ENCODE measurements at places on chromosomes 5 and 9.

DNA sequence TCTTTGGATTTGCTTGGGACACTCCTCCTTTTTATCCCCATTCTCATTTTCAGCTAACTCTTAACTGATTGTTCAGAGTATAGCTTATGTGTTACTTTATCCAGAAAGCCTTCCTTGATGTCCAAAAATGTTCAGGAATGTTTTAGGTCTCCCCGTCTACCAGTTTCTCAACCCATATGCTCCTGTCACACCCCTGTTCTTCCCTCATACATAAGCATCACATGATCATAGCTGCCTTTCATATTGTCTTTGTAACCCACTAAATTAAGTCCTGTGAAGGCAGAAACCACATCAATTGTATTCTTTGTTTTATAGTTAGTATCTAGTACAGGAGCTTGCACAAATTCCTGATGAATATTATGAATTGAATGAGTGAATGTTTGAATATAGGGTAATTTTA is 321.9 kb upstream of the ACTBL2 start:
- no peak for DNase-seq

DNA sequence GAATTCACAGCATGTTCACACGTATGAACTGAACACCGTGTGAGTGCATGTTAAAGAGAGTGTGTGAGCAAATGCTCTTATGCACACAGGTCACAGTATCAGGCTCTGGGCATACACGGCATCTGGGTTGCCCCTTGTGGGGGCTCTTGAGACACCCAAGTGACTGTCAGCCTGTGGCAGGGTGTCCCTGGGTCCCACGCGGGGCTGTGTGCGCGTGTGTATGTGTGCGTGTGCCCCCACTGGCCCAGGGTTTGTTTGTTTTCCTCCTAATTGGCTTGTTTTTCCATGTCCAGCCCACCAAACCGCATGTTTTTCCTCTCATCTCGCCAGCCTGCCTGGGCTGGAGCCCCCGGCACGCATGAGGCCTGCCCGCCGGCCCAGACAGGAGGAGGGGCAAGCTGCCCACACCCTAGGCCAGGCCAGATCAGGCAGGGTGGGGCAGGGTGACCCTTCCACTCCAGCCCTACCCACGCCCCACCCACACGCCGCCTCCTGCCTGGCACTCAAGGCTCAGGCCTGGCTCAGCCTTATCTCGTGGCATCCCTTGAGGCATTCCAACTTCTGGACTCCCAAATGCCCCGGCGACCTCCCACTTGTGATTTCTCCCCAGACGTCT is 28.8 kb downstream of the CNTFR start:
- no peak for DNase-seq

- DNase-seq = peak; percentile 9
Measured at GRCh38 chr5:80092486-80093107, 57.4 kb downstream of the THBS4 start.

- DNase-seq = no peak
Measured at GRCh38 chr5:76920491-76920890, 32.4 kb upstream of the CRHBP start.

DNA sequence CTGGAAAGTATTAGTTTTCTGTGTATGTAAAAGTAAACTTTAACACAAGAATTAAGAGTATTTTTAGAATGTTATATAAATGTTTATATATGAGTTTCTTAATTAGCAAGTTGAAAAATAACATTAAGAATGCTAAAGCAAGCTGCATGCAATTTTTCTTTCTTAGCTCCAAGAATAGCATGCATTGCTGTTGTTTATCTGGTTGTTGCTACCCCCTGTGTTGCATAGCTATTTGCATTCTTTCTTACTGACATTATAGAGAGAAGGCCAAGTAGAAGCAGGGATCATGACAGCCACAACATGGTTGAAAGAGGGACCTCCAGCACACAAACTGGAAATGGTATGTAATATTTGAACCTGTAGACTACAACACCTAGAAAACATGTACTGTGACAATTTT is 94.8 kb downstream of the ERCC6L2 start:
- no peak for DNase-seq

DNA sequence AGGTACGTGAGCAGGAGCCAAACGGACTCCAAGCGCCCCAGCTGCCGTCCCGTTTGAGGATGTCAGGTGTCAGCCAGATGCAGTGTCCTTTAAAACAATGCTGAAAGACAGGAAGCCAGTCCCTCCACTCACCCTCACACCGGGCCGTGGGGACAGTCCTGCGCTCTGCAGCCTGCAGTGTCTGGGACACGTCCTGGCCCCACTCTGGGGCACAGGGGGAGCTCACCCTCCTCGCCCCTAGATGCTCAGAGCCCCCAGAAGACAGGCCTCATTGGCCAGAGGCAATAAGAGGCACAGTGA is 79.7 kb downstream of the ZNF354C start:
- no peak for DNase-seq

DNA sequence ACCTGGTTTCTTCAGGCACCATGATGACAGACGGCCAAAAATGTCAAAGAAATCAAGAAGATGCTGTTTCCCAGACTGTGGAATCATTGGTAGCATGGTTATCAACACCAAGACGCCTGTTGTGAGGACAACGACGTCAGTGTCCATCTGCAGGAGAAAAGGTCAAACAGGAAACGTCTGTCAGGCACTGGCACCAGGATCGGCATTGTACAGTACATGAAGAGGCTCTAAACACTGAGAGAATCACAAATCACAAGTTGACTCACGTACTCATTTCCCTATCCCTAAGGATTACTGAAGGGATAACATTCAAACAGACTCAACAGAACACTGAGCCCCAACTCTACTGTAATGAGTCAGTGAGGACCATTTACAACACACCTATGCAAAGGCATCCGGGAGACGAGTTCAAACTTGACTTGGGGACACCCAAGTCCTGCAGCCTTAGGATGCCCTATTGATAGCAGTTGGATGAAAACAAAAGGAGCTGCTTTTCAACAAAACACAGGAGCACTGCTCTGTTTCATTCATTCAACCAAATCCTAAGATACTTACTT is 21.0 kb downstream of the TSC1 start:
- DNase-seq = no peak

GRCh38 chr9:121368745-121369144 is 1.3 kb downstream of the STOM start:
- DNase-seq = peak; percentile 54

DNA sequence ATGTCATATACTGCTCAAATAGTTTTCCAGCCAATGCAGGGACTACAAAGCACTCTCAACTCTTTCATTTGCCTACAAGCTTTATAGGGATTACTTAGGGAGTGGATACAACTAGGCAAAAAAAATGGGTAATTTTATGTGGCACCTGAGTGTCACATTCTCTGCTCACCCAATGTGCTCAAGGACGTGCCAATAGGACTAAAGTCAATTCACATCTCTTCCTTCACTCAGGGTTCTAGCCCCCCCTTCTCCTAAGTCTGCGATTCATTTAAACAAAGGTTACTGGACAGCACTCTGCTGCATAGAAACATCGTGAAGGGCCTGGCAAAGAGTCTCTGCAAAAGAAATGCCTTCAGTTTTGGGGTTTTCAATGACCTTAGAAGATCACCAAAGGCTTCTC is 142.3 kb downstream of the TSSK1B start:
- DNase-seq = no peak

DNA sequence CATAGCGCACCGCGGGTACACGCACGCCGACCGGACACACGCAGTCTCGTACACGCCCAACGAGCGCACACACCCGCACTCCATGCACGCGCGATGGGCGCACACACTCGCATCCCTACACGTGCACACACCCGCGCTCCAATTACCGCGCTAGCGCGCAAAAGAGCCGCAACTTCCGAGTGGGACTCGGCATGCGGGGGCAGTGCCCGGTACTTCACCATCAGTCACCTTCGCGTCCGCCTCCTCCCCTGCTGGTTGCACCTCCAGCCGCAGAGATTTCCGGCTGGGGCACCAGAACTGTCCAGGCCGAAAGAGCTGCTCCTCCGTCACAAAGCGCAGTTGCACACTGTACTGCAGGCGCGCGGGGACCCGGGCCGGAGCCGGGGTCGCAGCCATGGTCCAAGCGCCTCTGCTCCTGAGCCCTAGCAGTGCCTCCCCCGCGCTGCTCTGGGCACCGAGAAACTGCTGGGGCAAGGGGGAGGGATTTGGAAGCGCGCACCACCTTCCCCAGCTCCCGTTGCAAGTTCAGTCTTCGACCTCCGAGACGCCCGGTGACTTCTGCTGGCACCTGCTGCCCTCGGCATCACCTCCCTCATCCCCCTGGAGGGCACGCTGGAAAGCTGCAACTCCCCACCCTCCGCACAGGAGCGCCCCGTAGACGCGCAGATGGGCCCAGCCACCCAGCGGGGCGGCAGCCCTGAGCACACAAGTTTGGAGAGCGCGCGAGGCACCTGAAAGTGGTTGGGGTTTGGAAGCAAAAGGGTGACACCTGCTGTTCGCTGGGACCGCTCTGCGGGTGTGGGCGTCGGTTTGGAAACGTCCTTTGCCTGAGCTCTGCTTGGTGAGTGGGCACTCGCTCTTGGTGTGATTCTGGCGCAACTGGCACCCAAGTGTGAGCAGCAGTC is 337.4 kb upstream of the PUM3 start:
- DNase-seq = peak; percentile 5

GRCh38 chr9:14096258-14096922 is 217.6 kb downstream of the NFIB start:
- no peak for DNase-seq

DNA sequence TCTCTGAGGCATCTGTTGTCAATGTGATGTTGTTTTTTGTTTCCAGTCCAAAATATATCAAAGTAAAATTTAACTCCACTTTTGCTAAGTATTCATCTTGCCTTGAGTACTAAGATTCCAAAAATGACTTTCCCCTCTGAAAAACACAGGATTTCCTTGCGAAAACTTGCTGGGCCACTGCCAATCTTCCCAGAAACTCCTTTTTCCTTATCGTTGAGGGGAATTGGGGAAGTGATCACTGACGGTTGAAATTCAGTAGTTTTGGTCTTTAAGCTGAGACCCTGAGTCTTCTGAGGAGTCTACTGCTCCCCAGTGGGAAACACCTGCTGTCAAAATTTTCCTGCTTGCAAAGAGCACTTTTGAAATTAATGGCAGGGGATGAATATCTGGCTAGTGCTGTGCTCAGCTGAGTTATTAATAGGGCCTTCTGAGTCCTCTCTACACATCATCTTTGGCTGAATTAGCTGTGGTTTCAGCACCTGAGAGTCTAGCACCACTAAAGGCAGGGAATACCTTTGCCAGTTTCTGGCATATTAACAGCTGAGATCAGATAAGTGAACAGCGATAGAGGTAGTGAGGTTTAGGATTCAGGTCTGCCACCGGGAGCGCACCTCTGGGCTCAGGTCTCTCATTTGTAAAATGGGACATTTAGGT is 18.0 kb downstream of the TLR4 start:
- DNase-seq = no peak

GRCh38 chr9:110340306-110340705 is 2.6 kb upstream of the TXNDC8 start:
- DNase-seq = no peak

DNA sequence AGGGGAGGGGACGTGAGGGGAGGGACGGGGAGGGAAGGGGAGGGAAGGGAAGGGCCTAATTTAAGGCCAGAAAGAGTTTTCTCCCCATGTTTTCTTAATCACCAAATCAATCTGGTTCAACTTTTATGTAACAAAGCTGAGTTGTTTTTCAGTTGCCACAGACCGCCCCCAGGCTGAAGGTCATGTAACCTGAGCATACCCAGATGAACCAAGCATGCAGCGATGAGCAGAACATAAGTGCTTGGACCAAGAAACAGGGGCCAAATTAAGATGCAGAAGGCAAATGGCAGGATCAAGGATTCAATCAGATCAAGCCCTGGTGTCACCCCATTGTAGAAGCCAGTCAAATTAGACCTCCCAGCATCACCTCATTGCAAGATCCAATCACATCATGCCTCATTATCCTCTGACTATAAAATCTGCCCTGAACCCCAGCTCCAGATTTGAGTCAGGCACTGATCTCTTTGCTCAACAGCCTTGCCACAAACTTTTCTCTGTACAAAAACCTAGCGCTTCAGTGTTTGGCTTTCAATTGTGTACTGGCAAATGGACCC is 113.5 kb upstream of the TNPO1 start:
- DNase-seq = no peak

DNA sequence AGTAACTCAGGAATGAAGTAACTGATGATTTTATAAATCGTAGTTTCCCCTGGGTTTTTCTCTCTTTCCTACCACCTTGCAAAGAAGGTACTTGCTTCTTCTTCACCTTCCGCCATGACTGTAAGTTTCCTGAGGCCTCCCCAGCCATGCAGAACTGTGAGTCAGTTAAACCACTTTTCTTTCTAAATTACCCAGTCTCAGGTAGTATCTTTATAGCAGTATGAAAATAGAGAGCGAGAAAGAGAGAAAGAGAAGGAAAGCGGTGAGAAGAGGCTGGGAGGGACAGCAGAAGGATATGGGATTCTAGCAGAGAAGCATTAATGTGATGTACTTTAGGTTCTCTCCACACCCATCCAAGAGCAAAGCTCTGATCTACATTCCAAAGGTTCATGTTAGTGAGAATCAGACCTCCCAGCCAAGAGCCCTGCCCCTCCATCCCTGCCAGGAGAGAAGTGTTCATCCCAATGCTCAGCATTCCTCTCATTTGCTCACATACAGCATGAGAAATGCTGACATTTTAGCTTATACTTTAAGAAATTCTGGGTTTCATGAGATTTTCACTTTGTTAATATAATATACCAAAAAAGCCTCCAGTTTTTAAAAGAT is 185.0 kb upstream of the PTGER4 start:
- no peak for DNase-seq

GRCh38 chr9:124286292-124286931 is 28.7 kb downstream of the NEK6 start:
- DNase-seq = peak; percentile 25

- peak; percentile 96 for DNase-seq
Measured at GRCh38 chr5:157271740-157272271, 5.9 kb downstream of the CYFIP2 start.

DNA sequence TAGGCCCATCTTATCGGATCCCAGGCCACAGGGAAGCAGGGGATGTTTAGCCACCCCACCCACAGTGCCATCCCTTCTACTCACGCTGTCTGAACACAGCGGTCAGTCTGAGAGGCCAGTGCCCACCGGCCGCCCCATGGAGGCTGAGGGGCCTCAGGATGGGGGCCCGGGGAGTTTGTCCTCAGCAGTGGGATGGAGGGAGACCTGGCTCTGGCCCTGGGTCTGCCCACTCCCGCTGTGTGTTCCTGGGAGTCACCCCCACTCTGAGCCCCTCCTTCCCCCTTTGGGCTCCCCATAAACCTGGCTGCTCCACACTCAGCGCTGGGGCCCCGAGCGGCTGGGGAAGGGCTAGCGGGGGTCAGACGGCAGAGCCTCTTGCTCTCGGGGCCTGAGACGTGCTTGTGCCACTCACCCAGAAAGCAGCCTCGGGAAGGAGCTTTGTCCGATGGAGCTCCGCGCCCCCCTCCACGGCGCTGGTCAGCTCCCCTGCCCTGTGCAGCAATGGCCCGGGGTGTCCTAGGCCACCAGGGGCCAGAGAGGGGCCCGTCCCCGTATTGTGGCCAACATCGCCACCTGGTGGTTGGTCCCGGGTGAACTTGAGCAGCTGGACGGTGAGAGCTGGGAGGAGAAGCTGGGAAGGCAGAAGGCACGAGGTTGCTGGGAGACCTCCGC is 10.9 kb upstream of the LAMC3 start:
- peak; percentile 13 for DNase-seq

- no peak for DNase-seq
Measured at GRCh38 chr9:133342069-133342406, 5.9 kb downstream of the MED22 start.

GRCh38 chr5:100647461-100648230 is 112.5 kb downstream of the FAM174A start:
- peak; percentile 19 for DNase-seq

All from CD4-positive, alpha-beta T cell treated with Interleukin-17A for 1 hour (primary cell).